ENCODE measurements at places on chromosomes 16 and 17.
A peak's percentile ranks its signal among the peaks of the same experiment; 100 is the strongest.

DNA sequence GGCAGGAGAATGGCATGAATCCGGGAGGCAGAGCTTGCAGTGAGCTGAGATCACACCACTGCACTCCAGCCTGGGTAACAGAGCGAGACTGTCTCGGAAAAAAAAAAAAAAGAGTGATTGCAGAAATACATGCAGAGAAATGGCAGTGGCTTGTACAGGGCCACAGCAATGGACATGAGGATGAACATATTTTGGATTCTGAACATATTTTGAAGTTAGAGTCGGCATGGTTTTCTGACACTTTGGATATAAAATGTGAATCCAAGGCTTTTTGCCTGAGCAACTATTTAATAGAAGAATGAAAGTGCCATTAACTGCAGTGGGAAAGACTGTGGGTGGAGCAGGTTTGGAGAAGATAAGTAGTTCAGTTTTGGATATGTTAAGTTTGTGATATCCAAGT lies 35.8 kb downstream of the CPD start:
- H3K4me3 ChIP-seq = no peak overlapping the region
- H3K27me3 ChIP-seq = no peaks in the 10 kb centered on the region
- H3K27ac ChIP-seq = no peak overlapping the region
- peaks cover 3% of the 10 kb centered on the region for H3K36me3 ChIP-seq
- peaks cover 3% of the 10 kb centered on the region for H3K4me1 ChIP-seq

DNA sequence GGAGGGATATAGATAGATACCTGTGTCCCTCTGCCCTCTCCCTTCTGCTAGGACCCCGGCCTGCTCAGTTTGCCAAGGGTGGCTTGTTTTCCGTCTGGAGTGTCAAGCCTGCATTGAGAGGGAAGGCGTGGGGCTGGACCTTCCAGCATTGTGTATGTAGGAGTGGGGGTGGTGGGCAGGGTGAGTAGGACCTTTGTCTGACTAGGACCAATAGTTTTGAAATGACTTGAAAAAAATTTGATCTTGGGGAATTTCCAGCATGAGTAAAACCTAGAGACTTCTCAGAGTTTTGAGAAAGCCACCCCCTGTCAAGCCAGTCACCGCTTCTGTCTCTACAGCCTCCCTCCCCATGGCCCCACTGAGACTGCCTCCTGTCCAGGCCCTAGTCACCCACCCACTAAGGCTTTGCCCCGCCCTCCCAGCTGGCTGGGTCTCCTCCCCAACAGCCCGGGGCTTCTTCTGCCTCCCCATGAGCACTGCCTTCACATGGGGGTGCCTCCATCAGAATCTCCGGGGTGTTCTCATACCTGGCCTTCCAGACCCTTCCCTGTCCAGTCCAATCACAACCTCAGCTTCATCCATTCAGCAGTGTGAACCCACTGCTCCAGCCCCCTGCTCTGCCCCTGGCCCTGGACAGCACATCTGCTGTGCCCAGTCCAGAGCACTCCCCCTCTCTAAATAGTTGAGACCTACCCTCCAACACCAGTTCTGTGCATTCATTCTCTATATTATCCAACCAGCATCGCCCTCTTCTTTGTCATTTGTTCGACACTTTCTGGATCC lies 207.0 kb downstream of the MSI2 start:
- no peak overlapping the region for H3K4me3 ChIP-seq
- no peaks in the 10 kb centered on the region for H3K27me3 ChIP-seq
- DNase-seq = peak; percentile 52
- H3K36me3 ChIP-seq = peaks cover 17% of the 10 kb centered on the region
- peaks cover 55% of the 10 kb centered on the region for H3K4me1 ChIP-seq

DNA sequence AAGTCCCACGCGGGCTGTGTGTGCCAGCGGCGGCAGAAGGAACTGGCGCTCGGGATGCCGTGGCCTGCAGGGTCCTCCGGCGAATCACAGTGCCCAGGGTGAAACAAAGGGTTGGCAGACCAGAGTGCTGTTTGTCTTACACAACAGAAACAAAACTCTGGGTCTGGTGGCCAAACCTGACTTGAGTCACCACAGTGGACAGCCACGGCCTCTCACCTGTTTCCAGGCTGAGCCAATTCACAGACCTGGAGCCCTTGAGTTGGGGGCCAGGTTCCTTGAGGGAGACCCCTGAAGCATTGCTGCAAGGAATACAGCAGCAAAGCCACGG lies 2.1 kb upstream of the CHMP6 start:
- DNase-seq = no peak
- peaks cover 7% of the 10 kb centered on the region for H3K27me3 ChIP-seq
- peaks cover 3% of the 10 kb centered on the region for H3K36me3 ChIP-seq
- H3K4me1 ChIP-seq = peaks cover 29% of the 10 kb centered on the region
- peak overlapping the region; percentile 76 for H3K4me3 ChIP-seq

- peaks cover 5% of the 10 kb centered on the region for H3K27me3 ChIP-seq
- H3K27ac ChIP-seq = peak overlapping the region; percentile 50
- no peaks in the 10 kb centered on the region for H3K36me3 ChIP-seq
- peak; percentile 47 for DNase-seq
- H3K4me3 ChIP-seq = no peak overlapping the region
These were observed 52.2 kb downstream of the TRARG1 start for GRCh38 chr17:1331708-1332107.

DNA sequence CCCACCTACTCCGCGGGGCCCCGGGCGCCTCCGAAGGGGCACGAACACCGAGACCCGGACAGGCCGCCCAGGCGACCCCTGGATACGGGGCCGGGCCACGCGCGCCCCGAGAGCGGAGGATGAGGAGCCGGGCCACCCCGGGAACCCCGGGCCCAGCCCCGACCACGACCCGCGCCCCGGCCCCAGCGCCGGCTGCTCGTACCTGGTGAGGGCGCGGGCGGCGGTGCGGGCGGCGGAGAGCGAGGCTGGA lies 192 bp downstream of the FASN start:
- peaks cover 25% of the 10 kb centered on the region for H3K36me3 ChIP-seq
- no peaks in the 10 kb centered on the region for H3K27me3 ChIP-seq
- peaks cover 27% of the 10 kb centered on the region for H3K4me1 ChIP-seq
- no peak for DNase-seq
- peak overlapping the region; percentile 71 for H3K4me3 ChIP-seq
- peak overlapping the region; percentile 75 for H3K27ac ChIP-seq

DNA sequence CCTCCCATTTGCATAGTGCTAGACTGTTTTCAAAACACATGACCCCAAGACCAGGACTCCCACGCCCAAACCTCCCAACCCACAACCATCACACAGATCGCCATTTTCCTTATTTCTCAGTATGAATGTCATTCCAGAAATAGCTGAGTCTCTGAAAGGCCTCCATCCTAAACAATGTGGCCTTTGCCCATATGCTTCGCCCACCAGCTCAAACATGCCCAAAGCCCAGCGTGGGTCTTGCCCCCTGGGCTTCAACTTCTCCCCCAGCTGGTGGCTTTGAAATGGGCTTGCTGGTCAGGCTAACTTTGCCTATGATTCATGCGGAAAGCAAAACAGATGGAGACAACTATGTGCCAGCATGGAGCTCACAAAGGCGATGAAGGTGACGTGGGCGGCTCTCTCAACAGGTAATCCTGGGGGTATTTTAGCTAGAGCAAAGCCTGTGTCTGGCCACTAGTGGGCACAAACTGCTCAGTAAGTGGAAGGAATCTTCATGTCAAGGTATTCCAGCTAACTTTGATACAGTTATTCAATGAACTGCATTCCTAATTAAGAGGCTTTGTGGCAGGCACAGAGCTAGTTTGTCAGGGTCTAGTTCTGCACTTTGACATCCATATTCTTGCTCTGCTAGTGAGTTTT lies 17.1 kb downstream of the PMP22 start:
- no peaks in the 10 kb centered on the region for H3K36me3 ChIP-seq
- no peak overlapping the region for H3K4me3 ChIP-seq
- DNase-seq = no peak
- H3K4me1 ChIP-seq = no peaks in the 10 kb centered on the region

Data from activated CD8-positive, alpha-beta T cell treated with anti-CD3 and anti-CD28 coated beads, Interleukin-2, amount 10 ng/mL, durations not matched to agents 7 days and 5 days (primary cell).